Endothelial cell (in vitro differentiated cells): ENCODE measurements at places on chromosomes 1 and 21.

DNA sequence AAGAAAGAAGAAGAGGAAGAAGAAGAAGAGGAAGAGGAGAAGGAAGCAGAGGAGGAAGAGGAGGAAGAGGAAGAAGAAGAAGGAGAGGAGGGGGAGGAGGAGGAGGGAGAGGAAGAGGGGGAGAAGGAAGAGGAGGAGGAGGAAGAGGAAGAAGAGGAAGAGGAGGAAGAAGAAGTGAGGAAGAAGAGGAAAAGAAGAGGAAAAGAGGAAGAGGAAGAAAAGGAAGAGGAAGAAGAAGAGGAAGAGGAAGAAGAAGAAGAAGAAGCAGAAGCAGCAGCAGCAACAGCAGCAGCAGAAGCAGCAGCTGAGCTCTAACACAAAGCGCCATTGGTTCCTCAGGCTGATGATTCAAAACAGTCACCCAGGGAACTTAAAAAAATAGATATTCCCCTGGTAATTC, 34.0 kb downstream of the DNAI4 start:
- no peak for DNase-seq

GRCh38 chr1:215003686-215004085, 78.9 kb upstream of the KCNK2 start:
- no peak for DNase-seq

DNA sequence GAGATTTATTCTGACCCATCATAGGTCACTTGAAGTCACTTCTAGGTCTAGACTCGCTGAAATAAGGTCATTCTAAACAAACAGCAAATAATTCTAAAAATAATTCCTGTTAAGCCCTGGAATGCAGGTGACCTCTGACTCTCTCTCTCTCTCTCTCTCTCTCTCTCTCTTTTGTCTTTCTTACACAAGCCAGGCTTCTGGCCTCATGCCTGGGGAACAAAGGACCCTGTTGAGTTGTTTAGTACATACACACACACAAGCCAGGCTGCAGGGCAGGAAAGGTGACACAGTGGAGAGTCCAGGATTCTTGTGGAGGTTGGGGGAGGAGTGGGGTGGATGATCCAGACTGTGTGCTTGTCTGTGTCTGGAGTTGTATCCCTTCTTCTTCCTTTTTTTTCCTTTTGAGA, 4.0 kb upstream of the MEX3A start:
- no peak for DNase-seq

- no peak for DNase-seq
These were observed 243.0 kb downstream of the PDE4B start for GRCh38 chr1:66035616-66036245.

DNA sequence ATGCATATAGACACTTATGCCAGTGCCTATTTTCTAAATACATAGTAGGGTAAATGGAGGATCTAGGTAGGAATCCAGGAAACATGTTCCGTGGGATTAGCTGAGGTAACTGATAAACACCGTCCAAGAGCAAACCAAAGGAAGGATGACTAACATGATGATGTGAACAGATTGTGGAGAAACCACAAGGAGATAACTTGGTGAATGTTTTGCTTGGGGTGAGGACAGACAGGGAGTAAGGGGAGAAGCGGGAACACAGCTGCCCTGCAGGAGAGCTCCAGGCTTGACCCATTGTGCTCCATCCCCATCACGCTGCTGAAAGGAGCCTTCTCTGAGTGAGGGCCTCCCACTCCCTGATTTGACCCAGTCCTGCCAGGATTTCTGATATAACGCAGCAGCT, 87.0 kb upstream of the ZC3H11B start:
- no peak for DNase-seq

GRCh38 chr1:201740670-201741111, 88.3 kb upstream of the IPO9 start:
- no peak for DNase-seq

DNA sequence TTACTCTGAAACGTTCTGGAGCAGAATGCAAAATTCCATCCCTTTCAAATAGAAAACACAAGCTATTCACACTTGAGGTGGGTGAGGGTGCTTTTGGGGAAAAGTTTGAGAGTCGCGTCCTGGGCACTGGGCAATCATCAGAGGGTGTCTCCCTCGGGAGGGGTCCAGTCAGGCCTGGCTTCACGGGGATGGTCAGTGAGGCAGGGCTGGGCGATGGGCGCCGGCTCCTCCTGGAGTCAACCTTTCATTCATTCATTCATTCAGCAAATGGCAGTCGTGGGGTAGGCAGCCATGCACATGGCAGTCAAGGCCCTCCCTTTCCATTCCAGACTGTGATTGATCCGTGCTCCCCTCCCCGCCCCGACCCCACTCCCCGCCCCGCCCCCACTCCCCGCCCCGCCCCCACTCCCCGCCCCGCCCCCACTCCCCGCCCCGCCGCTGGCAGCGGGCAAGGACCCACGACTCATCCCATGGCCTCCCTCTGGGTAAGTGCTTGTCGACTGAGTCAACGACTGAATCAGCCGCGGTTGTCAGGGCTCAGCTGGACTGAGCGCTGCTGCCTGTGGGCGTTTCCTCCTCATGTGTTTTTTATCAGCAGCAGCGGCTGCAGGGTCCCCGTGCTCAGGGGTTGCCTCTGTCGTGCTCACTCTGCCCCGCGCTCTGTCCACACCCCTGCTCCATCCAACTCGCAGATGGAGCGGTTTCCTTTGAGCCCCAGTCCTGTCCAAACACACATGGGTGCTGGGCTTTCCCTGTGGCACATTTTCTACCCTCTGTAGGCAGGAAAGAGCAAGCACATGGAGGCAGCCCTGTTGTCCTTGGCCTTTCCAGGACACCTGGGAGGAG, 12.5 kb upstream of the SPSB1 start:
- no peak for DNase-seq

GRCh38 chr1:30806381-30807317, 49.1 kb upstream of the LAPTM5 start:
- no peak for DNase-seq

- DNase-seq: no peak
These were observed 77.4 kb downstream of the S1PR1 start for GRCh38 chr1:101314244-101314643.

GRCh38 chr1:81714636-81715035, 86.1 kb upstream of the ADGRL2 start:
- DNase-seq: no peak
